ENCODE measurements at places on chromosomes 2 and 18.

DNA sequence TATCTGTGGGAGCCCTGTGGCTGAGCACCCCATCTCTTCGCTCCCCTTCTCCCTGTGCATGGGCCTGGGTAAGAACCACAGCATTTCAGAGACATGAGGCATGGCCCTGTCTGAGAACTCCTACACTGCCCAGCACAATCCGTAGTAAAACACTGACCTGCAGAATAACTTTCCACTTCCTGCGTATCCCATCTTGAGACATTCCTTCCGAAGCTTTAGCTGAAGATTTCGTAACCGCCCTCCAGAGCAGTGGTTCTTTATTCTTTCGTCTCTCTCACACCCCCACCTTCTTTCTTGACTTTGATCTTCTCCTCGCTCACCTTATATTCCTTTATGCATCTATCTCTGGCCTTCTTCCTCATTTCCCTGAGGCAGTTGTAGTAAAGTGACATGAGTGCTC is 381.1 kb downstream of the HRH4 start:
- no peak for DNase-seq

DNA sequence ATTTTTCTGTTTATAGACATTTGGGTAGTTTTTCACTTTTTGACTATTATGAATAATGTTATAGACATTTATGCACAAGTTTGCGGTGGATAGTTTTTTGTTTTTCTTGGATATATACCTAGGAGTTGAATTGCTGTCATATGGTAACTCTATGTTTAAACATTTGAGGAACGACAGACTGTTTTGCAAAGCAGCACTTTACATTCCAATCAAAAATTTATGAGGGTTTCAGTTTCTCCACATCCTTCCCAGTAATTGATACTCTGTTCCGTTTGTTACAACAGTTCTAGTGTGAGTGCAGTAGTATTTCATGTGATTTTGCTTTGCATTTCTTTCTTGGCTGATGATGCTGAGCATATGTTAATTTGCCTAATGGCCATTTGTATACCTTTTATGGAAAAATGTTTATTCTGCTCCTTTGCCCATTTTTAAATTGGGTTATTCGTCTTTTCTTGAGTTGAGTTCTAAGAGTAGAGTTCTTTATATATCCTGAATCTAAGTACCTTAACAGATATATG is 617.3 kb upstream of the LRATD1 start:
- no peak for DNase-seq

DNA sequence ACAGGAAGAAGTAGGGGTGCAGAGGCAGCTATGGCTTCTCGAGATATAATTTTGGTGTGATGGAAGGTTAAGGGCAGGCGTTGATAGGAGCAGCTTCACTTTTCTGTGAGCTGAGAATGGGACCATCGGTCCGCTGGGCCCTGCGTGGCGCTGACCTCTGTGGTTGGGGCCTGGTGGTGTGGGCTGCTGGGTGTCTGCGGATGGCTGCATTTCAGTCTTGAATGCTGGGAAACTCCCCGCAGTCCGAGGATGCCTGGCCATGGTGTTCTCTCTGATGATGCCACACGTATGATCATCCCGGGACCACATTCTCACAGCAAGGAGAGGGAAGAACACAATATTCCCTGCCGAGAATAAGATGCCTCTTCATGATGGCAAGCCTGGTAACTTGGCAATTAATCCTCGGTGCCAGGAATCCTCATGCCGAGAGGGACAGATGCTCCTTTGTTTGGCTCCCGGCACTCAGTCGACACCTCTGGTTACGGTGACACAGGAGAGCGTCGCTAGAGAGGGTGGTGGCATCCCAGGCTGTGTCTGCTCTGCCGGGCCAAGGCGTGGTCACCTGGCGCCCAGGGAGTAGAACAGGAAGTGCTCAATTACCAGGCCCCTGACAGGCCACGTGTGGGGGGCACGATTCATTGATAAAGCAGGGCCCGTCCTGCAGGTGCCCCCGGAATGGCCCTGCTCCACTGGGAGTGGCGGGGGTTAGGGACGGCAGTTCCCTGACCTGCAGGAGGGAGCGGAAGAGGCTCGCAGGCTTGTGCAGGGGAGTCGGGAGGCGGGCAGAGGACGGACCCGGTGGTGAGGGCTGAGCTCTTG is 119.4 kb upstream of the CTDP1 start:
- DNase-seq: no peak

- peak; percentile 85 for DNase-seq
Measured at GRCh38 chr18:58649966-58650816, 21.1 kb upstream of the MALT1 start.

DNA sequence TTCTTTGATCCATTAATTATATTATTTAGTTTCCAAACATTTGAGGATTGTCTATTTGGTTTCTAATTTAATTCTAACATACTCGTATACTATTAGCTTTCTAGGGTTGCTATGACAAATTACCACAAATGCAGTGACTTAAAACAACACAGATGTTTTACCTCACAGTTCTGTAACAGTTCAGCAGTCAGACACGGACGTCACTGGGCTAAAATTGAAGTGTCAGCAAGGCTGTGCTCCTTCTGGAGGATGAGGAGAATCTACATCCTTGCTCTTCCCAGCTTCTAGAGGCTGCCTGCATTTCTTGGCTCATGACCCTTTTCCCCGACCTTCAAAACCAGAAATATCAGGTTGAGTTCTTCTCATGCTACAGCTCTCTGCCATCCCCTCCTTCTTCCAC is 117.6 kb downstream of the TFCP2L1 start:
- no peak for DNase-seq

DNA sequence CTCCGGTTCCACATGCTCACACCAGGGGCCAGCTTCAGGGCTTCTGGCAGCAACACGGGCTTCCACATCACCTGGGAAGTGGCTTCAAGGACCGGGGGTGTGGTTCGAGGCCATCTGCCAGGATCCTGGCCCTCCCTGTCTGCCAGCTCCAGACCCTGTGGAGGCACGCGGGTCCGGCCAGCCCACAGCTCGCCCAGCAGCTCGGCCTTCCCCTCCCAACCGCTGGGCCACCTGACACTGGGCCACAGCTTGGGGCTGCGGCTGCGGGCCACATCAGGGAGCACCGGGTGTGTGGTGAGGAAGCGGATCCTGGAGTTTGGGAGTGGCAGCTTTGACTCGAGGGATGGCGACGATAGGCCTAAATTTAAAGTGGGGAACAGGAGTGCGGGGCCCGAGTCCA is 7.0 kb downstream of the C2orf81 start:
- no peak for DNase-seq

DNA sequence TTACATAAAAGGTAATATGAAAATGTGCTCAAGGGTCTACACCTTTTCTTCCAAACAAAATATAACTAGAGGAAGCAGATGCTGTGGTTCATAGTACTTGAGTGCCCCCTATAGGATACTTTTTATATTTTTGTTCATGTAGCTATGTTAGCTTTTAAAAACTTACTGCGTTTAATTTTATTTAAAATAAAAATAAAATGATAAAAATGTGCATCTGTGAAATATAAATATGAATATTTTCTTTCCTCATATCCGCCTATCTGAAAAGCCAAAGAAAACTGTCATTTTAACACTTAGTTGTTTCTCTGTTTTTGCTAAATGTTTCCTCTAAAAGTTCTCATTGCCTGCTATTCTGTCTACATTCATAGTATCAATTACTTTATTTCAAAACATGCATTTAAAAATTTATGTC is 9.6 kb upstream of the LRP1B start:
- no peak for DNase-seq

DNA sequence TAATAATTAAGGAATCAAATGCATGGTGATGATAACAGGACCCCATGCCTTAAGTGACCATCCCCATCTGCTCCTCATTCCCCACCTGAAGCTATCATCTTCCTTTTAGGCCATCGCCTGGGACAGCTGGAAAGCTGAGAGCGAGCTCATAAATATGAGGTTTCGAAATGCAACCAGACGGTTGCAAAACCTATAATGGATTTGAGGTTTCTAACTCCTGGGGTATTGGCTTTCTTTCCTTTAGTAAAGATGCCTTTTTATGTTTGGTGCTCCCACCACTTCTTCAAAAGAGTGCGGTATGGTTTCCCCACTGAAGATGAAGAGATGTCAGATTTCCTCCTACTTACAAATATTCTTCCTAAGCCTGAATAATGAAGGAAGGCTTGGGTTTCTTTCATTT is 1589.5 kb upstream of the PIK3C3 start:
- DNase-seq: no peak

GRCh38 chr2:236569573-236569973 is at the start of gene ACKR3:
Gene ACKR3 (plus strand): TSS chr2:236569825. CDS start chr2:236580466, 10,641 bp downstream.
- DNase-seq: peak; percentile 70

GRCh38 chr18:23675896-23676295 is 13.2 kb upstream of the ANKRD29 start:
- DNase-seq: no peak

DNA sequence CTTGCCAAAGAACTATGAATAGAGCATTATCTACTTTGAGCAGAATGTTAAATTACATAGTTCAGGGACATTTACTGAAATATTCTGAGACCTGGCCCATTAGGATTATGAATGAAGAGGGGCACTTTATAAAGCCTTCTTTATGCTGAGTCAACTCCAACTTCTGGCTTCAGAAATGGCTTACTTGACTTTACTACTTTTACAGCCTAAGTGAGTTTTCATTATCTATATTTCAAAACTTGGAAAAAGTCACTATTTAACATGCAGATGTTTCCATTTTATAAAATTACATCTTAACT is 37.7 kb downstream of the SESTD1 start:
- DNase-seq: no peak

- DNase-seq: no peak
Measured at GRCh38 chr2:79259959-79260358, 100.4 kb upstream of the REG3A start.

DNA sequence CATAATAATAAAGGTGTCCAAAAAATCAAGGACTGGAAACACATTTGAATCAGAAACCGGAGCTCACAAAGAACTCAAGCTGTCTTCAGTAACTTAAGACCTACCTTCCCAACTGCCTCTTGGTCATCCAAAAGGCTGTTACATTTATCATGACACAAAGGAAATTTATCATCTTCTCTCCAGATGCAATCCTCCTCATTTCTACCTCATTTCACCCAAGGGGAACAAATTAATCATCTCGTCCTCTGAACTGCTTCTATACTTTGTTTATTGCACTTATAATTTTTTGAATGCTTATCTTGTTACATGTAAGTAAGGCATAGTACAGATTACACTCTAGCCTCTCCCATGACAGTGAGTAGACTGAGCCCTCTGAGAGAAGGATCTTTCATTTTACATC is 105.1 kb upstream of the RGPD4 start:
- no peak for DNase-seq
